Posterior vena cava (tissue), 2 donors: ENCODE measurements at places on chromosomes 1 and 21.

- DNase-seq, result no peak
Measured at GRCh38 chr21:17660452-17660851, 47.8 kb upstream of the BTG3 start.

DNA sequence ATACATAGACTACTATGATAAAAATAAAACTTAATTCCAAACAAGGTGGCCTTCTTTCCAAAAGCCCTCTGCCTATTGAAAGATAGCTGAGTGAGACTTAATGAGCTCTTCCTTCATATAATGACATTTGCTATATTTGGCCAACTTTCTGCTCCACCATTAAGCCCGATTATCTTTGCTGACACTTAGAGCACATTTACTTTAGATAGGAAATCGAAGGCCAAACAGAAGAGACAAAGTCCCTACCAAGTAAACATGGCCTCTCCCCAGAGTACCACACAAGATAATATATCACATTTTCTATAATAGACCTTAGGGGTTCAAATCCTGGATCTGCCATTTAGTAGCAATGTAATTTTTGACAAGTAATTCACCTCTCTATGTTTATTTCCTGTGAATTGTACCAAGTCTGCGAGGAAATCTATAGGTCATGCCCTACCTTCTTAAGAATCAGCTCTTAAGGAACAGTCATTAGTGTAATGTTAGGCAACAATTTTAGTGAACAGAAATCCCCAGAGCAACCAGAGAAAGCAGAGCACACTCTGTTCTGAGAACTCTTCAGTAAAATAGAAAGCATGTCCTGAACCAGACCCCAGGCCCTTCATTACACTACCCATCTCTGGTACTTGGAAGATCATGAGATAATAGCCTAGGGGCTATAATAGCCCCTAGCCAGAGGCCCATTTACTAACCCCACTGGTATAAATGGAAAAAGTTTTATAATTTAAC lies 17.3 kb upstream of the COA6 start:
- no peak for DNase-seq

DNA sequence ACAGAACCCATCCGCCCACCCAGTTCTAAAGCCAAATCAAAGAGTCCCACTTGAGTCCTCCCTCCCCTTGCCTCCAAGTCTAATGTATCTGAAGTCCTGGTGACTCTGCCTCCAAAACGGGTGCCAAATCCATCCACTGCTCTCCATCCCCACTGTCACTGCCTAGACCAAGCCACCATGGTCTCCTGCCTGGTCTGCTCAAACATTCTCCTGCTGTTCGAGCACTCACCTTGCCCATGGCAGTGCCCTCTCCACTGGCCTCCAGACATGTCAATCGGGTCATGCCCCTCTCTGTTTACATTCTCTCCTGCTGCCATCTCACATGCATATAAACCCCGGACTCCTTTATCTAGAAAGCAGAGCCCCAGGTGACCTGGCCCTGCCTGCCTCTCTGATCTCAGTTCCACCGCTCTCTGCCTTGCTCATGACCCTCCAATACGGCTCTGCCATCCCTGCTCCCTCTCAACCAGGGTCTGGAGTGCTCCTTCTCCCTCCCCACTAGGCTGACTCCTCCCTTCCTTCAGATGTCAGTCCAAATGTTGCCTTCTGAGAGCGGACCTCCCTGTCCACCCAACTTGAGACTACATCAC lies 32.1 kb upstream of the MX1 start:
- DNase-seq, result no peak

DNA sequence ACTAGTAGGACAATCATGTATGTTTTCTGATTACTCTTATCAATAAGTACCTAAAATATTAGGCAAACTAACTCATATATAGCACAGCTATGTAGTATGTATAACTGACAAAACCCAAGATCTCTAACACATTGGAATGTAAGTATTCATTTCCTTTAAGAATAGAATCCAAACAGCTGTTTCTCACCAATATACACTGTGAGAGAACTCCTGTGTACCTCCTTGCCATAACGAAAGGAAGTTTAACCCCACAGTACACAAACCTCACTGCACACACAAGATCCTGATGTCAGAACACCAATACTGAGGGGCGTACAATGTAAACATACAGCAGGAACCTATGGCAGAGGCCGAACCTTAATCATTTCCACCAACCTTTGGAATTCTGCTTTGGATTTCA lies 113.0 kb downstream of the SMYD3 start:
- DNase-seq, result no peak

- DNase-seq, result no peak
Measured at GRCh38 chr1:109369167-109369746, 28.5 kb downstream of the SORT1 start.

GRCh38 chr1:45971922-45972531 lies 160.4 kb downstream of the PIK3R3 start:
- DNase-seq, result no peak

DNA sequence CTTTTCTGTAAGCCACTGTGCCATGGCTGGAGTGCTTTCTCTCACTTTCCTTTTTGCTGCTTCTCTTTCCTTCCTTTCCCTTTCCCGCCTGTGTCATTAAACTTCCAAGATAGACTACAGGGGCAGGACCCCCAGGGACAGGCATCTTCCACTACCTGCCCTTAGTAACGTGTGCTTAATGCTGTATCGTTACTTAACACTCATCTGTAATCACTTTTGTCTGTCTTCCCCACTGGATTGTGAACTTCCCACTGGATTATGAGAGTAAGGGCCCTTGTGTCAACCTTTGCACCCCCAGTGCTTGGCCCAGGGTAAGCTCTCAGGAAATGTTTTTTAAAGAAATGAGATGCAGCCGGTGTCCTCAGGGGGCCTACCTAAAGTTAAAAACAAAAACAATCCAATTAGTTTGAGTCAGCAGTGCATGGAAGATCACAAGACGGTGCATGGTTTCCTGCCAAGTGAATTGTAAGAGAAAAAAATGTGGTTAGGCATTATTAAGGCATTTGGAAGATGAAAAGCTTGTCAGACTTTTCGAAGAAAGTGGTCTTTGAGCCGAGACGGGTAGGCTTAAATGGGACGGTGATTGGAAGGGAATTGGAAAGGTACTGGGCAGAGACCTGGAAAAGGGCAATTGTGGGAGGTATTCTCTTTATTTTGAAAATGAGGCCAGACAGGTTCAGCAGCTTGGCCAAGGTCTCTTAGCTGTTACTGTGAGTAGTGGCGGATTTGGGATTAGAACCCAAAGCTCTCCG lies 958 bp downstream of the LYPLAL1 start:
- DNase-seq, result peak; percentile 62

GRCh38 chr1:121519042-121519755 lies 334.4 kb downstream of the SRGAP2C start:
- peak; percentile 84 for DNase-seq

DNA sequence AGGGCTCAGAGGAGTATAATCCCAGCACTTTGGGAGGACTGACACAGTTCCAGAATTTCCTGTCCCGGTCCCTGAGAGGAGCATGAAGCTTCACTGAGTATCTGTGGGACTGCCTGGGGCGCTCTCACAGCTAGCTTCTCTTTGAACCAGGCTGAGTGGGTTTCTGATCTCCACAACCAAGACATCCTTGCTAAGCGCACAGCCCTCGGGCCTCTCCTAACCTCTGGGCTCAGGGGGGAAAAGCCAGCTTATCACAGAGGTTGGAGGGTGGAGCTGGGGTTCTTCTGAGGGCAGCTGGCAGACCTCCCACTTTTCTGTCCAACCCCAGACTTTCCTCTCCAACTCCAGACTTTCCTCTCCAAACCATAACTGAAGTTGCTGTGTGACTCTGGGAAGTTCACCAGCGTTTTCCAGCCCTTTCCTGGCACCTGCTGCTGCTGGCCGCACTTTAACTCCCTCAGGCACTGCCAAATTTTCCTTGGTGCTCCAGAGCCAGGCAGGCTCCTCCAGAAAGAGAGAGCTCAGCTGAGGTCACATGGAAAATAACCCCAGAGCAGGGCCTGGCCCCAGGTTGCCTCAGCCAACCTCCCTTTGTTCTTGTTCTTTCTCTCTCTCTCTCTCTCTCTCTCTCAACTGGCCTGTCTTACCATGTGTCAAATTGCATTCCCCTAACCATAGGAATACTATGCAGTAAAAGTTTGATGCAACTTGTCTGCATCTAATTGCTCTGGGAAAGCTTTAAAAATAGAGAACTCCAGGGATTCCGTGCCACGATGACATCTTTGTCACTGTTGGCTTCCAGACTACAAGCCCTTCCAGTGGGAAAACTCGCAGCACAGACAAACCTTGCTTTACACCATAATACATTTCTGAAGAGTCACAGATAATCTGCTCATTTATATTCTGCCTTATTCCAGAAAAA lies 49.5 kb downstream of the OLFML2B start:
- DNase-seq, result peak; percentile 84
